ENCODE measurements at places on chromosomes 2 and 18.

DNA sequence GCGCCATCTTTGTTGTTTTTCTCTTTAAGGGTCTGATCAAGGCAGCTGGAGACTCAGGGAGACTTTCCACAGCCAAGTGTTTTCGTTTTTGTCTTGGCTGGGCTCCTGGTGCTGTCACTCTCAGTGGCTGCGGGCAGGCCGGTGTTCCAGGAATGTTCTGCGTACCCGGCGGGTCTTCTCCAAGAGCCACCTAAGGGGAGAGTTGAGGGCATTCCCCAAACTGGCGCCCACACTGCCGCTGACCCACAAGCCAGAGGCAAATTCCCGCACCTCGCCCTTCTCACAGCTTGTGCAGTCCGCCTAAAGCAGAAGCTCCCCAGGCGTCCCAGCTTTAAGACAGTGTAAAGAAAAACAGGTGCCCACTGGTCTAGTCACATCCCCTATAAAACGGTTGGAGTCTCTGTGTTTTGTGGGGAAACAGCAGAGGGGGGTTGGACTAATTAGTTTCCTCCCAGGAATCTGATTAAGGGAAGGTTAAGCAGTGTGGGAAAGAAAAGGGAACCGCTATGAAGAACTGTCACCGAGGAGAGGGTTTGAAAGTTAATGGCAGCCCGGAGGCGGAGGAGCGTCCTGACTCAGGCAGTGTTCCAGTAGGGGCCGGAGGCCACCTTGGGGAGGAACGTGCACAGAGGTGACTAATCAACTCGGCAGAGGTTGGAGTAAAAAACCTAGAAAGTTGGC lies 224.5 kb downstream of the SLC4A3 start:
- no peak for DNase-seq

DNA sequence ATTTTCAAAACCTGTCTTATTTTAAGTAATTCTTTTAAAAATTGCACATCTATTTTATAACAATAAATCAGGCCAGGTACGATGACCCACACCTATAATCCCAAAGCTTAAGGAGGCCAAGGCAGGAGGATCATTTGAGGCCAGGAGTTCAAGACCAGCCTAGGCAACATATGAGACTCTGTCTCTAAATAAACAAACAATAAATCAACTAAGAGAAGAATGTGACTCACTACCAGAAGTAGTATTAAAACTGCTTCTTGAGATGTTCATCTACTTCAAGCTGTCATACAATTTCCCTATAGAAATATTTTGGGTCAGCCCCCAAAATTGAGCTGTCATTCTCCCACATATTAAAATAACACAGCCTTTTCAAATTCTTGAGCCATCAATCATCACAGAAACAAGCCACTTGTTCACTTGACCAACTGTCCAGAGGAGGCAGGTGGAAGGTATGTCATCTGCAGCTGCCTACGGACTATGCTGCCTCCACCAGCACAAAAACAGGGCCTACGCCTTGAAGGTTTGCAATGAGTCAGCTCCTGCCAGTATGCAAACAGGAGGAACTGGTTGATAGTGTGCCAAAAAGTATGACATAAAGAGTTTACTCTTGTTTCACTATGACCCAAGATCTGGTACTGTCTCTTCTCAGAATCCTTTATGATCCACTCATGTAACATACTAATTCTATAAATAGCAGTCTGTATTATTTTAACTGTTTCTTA lies 33.6 kb downstream of the KIDINS220 start:
- DNase-seq, result peak; percentile 75

GRCh38 chr2:123826729-123827271 lies 198.3 kb upstream of the CNTNAP5 start:
- DNase-seq, result no peak

GRCh38 chr2:222883420-222883819 lies 22.6 kb downstream of the ACSL3 start:
- DNase-seq, result no peak

- DNase-seq, result peak; percentile 84
Observed at GRCh38 chr2:62196278-62196901, 475 bp downstream of the B3GNT2 start.

DNA sequence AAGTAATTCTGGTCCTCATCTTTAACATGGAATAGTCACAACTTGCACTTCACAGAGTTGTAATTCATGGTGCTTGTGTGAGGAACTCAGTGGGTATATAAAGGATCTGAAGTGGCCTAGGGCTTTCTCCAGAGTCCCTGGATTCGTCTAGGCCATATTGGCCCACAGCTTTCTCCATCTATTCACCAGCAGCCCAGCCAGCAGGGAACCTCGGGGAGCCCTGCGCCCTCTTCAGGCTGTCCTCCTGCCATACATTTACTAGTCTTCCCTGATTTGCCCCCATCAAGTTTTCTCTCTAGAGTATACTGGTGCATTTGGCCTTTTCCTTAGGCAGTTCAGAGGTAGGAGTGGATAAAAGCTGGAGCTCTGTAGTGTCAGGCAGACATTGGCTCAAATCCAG lies 278.3 kb downstream of the MYCN start:
- no peak for DNase-seq

GRCh38 chr2:23269747-23270146 lies 115.2 kb upstream of the KLHL29 start:
- DNase-seq, result no peak

- no peak for DNase-seq
Observed at GRCh38 chr2:43159797-43160196, 66.6 kb downstream of the ZFP36L2 start.

GRCh38 chr2:13666582-13667414 lies 950.1 kb downstream of the TRIB2 start:
- DNase-seq, result no peak

- DNase-seq, result no peak
Observed at GRCh38 chr2:101107241-101107640, 43.9 kb downstream of the TBC1D8 start.

DNA sequence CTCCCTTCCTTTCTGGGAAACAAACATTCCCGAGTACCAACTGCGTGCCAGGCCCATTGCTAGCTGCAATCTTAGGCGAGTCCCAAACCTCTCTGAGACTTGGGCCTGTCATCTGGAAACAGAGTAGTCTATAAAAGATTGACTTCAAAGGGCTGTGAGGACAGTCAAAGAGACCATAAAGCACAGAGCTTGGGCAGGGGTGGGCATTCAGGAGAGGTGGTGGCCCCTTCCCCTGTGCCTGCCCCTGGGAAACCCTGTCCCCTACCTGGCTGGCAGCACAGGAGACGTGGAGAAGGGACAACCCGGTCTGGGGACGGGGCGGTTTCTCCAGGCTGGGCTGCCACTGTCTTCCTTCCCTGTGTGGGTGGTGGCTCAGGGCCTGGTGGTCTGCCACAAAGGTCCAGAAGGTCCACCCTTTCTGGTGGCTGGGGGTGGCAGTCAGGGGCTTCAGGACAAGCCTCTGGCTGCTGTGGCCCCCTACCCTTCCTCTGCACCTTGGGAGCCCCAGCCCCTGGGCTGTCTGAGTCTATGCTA lies 33.9 kb upstream of the FOSL2 start:
- DNase-seq, result no peak

- DNase-seq, result no peak
Observed at GRCh38 chr18:55338978-55339650, 248.9 kb downstream of the TCF4 start.

GRCh38 chr2:64655018-64655664 lies 1.4 kb upstream of the SERTAD2 start:
- DNase-seq, result no peak

- DNase-seq, result no peak
Observed at GRCh38 chr2:242011991-242012764, 142.6 kb downstream of the RTP5 start.

DNA sequence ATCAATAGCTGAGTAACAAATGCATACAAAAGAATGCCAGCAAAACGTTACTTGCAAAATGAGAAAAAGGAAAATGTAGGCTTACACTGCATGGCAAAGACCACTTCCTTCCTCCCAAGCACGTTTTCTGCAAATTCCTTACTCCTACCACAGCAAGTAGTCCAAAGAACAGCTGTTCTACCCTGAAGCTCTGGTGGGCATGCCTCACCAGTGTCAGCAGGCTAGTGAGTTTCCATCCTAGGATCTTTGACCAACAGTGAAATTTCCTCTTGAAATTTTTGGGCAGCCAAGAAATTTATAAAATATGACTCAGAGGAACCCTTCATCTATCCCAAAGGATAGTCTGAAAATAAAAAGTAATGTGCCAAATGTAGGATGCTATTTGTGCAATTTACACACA lies 123.9 kb downstream of the ZNF532 start:
- no peak for DNase-seq

DNA sequence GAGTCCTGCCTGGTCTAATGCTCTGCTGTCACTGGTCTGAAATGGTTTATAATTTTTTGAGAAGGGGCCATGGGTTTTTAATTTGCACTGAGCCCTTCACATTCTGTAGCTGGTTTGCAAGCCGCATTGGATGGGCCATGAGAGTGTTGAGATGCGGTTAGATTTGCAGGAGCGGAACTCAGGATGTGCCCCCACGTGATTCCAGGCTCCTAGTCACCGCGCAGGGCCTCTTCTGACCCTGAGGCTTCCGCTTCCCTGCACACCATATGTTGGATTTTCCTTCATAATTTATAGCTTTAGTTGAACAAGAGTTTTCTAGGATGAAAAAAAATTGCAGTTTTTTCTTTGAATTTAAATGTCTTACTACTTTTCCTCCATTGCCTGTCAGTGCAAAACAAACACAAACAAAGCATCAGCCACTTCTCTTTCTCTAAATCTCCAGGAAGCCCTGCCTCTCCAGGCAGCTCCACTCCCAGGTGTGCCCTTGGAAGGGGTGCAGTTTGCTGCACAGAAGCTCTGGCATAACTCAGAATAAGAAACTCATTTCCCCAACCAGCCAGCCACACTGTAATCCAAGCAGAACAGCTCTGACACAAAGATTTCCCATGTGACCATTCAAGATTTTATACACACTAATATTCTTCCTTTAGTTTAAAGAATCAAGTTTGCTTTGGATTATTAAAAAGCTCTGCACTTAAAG lies 18.4 kb upstream of the TPO start:
- DNase-seq, result no peak

GRCh38 chr18:5142859-5143258 lies 54.2 kb downstream of the AKAIN1 start:
- DNase-seq, result no peak

GRCh38 chr2:37080266-37080665 lies 3.9 kb downstream of the HEATR5B start:
- no peak for DNase-seq

- DNase-seq, result no peak
Observed at GRCh38 chr18:10207682-10208345, 246.6 kb upstream of the APCDD1 start.

DNA sequence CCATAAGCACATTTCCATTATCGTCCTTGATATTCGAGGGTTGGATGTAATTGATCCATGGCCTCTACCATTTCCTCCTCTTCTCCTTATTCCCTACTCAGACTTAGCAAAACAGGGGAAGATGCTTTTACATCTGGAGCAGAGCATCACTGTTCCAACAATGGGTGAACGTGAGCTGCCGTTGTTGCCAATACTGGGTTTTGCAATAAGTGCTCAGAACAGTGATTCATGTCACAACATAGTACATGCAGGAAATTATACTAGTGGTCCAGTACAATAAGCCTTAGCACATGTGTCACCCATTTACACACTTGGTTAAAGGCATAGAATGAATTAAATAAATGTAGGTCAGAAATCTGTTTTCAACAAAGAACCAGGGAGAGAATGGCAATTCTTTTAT lies 112.4 kb downstream of the DCC start:
- no peak for DNase-seq

- no peak for DNase-seq
Observed at GRCh38 chr2:98663511-98664090, 55.2 kb downstream of the UNC50 start.

DNA sequence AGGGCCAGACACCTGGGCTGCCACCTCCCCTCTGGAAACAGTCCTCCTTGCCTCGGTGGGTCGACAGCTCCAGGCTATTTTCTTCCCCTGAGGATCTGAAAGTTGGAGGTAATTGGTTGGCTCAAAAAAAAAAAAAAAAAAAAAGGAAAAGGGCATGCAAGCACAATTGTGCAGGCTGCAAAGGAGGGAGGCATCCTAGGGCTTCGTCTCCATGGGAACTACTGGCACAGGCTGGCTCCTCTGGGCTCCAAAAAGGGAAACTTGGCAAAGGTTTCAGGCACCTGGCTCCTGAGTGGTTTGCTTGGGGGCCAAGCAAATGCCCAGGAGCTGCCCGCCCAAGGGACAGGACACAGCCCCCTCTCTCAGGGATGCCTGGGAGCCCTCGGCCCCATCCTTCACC lies 1.1 kb upstream of the KCNIP3 start:
- no peak for DNase-seq

GRCh38 chr2:85269959-85270358 lies 57.8 kb downstream of the TGOLN2 start:
- no peak for DNase-seq

- no peak for DNase-seq
Observed at GRCh38 chr2:29010946-29011345, 29.8 kb downstream of the TOGARAM2 start.

DNA sequence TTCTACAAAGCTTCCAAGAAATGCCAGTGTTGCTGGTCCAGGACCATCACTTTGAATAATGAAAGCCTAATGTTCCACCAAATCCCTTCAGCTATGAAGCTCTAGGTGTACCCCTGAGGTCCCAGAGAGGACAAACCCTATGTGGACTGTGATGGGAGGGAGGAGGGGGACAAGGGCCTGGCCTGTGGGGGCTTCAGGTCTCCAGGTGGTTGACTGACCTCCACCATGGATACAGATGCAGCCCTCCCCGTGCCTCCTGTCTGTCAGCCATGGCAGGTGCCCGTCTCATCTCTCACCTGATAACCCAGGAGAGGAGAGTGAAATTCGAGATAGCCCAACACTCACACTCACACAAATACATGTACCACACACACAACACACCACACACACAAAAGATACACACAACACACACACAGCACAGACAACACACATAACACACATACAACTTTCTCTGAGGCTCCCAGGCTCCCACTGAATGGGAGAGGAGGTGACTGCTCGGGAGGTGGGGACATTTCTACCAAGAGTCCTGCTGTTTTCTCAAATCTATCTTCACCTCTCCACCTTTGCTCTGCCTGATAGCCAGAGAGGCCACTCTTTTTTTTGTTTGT lies 12.8 kb upstream of the RHOB start:
- DNase-seq, result no peak

DNA sequence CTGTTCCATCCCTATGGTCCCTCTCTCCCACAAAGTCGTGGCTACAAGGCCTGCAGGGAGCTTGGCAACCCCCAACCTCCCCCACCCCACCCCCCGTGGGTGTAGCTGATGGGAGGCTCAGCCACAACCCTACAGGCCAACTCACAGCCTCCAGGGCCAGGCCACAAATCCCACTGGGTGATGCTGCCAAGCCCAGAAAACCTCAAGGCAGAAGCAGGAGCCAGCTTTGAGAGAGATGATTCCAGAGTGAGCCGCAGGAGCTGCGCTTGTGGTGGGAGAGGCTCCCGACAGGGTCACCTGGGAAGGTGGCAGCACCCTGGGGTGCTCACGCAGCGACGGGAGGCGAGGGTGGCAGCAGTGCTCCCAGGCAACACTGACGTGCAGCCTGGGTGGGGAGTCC lies 44.8 kb downstream of the ADCY3 start:
- no peak for DNase-seq

- DNase-seq, result no peak
Observed at GRCh38 chr2:101860157-101860556, 131.6 kb upstream of the IL1R2 start.

DNA sequence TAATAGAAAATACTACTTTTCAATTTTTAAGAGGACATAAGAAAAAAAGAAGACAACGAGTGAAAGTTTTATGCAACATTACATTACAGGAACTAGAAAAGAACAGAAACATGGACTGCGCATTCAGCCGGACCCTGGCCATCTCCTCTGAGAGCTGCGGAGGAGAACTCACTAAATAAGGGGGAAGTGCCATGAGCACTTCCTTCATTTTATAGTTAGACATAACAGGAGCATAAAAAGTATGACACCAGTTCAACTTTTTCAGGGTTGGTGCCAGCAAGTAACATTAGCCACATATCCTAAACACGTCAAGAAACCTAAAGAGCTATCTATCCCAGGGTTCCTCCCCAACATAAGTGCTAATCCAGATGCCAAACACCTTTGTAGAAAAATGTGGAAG lies 78.0 kb upstream of the SERTAD2 start:
- DNase-seq, result no peak

Data from stimulated activated effector memory CD8-positive, alpha-beta T cell treated with anti-CD3 and anti-CD28 coated beads, Interleukin-12 subunit alpha, Interleukin-12 subunit beta, amount 100 ng/mL, for 72 hours (primary cell).